ENCODE measurements at places on chromosomes 12 and 14.

DNA sequence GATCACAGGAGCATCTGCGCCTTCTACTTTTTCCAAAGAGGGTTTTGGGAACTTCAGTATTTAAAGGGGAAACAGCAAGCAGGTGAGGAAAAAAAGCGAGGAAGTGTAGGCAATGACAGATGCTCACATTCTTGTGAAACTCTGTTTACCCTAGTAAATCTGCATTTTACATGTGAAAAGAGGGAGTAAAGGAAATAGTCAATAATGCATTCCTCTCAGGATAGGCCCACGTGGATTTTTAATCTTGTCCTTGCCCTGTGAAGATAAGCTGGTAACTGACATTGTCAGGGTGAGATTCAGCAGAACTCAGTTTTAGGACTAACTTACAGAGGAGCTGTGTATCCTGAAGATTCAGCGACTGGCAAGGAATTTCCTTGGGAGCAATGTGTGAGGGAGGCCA lies 1119.2 kb upstream of the TMEM132C start:
- no peak for DNase-seq

DNA sequence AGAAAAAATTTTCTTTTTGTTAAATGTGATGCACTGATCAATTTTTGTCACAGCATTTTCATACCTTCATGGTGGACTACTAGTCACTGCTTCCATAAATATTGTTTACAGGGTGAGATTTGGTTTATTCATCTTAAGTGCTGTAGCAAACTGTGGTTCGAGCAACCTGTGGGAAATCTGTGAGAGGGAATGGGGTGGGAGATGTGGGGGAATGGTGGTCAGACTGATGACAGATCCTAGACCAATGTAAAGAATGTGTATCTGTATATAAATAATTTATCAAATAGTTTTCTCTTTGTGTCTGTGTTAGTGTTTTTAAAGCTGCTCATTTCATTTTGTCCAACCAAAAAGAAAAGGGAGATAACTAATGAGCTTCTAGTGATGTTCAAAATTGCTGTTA lies 26.7 kb downstream of the CSRP2 start:
- peak; percentile 16 for DNase-seq

DNA sequence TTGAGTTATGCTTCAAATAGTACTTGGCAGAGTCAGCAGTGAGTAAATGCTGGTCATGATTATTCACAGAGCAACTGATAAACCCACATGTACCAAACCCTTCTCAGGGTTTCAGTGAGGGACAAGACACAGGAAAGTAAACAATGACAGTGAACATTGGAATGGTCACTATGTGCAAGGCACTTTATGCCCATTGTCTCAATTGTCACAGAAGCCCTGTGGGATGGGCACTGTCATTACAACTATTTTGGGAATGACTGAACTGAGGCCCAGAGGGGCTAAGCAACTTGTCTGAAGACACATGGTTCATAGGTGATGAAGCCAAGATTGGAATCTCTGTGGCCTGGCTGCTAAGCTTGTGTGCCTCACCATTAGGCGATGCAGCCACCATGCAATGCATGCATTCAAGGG lies 238.5 kb downstream of the RBM19 start:
- DNase-seq = peak; percentile 20

GRCh38 chr12:80234667-80235066 lies 135.3 kb downstream of the OTOGL start:
- DNase-seq = peak; percentile 47

DNA sequence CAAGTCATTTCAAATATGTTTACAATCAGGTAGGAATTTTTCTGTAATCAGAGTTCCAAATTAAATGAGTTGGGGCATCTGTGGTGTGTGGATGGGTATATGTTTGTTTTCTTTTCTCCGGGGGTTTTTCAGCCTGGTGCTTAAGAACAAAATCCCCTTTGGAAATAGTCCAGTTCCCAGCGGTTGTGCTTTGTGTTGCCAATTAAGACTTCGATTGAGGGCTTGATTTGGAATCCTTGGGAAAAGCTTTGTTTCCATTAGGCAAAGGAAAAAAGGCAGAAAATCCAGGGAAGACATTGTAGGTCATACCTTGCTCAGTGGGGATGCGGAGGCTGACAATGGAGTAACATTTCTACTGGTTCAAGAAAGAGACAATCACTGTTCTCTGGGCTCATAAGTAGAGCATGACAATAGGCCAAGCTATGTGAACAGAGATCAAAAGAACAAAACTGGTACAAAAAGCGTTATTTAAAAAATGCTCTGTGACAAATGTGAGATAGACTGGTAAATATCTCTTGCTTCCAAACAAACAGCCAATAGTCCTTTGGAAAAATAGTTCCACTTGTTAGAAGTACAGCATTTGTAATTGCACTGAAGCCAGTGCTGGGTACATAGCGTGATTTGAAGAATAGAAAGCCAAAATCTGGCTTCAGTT lies 79.7 kb downstream of the EML1 start:
- DNase-seq = peak; percentile 65

- no peak for DNase-seq
Observed at GRCh38 chr12:59066445-59066844, 146.1 kb upstream of the LRIG3 start.

GRCh38 chr12:15886372-15887042 lies 4.3 kb downstream of the STRAP start:
- peak; percentile 36 for DNase-seq

DNA sequence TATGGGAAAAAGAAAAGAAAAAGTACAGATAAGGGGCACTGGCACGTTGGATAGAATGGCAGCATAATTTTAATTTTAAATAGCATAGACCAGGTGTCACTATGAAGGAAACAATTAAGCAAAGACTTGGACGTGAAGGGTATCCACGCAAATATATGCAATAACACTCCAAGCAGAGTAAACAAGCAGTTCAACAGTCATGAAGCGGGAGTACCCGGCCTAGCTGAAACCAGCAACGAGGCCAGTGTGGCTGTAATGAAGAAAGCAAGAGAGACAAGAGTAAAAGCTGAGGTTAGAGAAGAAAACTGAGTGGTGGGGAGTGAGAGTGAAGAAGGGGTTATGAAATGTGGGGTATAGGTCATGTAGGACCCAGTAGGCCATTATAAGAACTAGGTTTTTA lies 85.4 kb downstream of the BCL2L14 start:
- DNase-seq = no peak

DNA sequence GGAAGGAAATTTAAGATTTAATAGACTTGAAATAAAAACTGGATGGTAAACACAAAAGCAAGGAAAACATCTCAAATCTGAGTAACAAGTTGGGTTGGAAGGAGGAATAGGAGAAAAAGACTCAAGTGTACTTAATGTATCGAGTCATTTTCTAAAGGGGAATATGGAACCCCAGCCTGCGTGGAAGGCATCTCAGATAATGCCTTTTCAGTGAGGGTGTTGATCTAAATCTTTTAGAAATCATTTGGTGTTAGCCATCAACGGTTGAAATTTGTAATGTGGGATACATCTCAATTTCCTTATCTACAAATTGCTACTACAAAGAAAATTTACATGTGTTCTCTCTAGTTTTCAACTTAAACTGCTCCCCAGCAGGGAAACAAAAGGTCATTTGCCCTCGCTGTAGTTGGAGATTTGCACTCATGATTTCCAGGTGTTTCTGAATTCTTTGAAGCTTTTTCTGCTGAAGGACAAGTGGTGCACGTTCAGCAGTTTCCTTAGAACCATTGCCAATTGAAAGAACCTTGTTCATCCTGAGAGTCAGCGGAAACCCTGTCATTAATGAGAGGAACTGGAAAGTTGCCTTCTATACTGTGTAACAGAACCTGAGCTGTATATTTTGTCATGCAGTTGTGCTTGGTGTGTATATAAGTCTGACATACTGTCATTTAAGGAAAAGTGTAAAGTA lies 2.2 kb downstream of the PCBP2 start:
- no peak for DNase-seq

GRCh38 chr12:104741497-104742367 lies 216.4 kb downstream of the SLC41A2 start:
- no peak for DNase-seq

- DNase-seq = peak; percentile 56
Observed at GRCh38 chr12:59651229-59651920, 55.5 kb downstream of the SLC16A7 start.

DNA sequence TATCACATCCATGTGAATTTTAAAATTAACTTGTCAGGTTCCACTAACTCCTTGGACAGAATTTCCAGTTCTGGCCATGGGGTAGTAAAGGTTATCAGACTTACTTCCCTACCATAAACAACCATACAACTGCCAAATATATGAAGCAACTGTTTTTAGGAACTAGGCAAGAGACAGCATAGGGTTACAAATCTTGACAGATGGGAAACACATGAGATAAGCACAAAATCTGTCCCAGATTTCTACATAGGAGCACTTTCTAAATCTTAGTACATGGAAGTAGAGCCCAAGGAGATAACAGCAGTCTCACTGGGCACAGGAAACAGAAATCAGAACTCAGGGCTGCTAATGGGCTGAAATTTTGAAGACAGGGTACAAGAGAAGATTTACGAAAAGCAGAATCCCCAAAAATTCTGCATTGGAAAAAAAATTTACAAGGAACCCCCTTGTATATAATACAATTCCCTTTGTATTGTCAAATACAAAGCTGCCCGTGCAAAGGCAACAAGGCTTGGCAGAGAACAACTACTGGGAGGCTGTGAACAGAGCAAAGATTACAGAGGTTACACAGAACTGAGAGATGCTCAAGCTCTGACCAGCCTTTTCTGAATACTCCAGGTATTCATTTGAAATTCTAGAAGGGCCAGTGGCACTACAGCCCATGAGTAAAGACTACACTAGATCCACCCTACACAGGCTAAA lies 43.2 kb downstream of the GALNT4 start:
- DNase-seq = no peak

DNA sequence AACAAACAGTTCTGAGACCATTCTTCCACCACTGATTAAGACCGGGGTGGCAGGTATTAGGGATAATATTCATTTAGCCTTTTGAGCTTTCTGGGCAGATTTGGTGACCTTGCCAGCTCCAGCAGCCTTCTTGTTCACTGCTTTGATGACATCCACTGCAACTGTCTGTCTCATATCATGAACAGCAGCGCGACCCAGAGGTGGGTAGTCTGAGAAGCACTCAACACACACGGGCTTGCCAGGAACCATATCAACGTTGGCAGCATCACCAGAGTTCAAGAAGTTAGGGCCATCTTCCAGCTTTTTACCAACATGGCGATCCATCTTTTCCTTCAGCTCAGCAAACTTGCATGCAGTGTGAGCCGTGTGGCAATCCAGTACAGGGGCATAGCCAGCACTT lies 16.9 kb downstream of the AEBP2 start:
- no peak for DNase-seq

DNA sequence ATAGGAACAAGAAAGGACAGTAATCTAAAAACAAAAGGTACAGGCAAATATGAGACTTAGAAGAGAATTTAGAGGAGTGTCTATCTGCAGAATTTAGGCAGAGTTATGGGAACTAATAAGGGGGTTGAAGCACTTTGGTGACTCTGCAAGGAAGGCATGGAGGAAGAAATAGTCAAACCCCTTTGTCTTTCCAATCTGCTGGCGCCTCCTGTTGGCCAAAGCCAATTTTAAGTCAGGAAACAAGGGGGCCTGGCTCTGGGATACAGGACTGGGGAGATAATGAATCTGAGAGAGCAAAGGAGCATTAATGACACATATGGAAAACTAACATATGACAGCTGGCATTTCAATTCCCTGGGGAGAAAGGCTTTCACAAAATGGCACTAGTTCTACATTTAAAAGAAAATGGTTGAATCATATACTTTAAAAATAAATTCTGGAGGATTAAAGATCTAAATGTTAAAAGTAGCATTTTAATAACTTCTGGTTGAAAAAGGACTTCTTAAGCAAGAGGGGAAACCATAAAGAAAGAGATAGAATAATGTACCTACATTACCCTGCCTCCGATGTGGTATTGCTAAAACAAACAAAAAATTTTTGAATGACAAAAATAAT lies 48.5 kb upstream of the CSRP2 start:
- DNase-seq = peak; percentile 37

DNA sequence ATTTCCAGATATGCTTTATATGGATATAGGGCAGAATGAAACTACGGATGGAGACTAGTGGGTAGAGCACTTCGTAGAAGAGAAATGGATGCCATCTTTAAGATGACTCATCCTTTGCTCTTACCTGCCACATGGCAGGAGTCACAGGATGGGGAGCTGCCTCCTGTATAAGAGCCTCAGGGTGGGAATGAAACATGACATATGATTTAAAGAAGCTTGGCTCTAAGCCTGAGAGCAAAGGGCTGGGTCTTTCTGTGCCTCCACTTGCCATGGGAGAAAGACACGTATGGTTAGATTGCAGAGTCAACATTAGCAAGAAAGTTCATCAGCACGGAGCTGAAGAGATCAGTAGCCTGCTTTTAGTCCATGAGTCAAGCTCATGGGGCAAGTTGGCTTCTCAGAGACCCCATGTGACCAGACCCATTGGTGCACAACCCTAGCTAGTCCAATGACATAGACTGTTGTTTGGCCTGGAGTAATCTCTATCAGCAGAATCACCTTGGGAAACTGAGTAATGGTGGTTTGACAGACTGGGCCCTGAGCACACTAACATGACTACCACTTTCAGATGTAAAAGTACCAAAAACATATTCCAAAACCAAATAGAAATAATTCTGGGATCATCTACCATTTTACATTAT lies 38.1 kb upstream of the IL22 start:
- no peak for DNase-seq

GRCh38 chr14:101509730-101510371 lies 51.4 kb upstream of the DIO3 start:
- DNase-seq = no peak

GRCh38 chr14:97977651-97978261 lies 1180.6 kb downstream of the VRK1 start:
- DNase-seq = peak; percentile 86

DNA sequence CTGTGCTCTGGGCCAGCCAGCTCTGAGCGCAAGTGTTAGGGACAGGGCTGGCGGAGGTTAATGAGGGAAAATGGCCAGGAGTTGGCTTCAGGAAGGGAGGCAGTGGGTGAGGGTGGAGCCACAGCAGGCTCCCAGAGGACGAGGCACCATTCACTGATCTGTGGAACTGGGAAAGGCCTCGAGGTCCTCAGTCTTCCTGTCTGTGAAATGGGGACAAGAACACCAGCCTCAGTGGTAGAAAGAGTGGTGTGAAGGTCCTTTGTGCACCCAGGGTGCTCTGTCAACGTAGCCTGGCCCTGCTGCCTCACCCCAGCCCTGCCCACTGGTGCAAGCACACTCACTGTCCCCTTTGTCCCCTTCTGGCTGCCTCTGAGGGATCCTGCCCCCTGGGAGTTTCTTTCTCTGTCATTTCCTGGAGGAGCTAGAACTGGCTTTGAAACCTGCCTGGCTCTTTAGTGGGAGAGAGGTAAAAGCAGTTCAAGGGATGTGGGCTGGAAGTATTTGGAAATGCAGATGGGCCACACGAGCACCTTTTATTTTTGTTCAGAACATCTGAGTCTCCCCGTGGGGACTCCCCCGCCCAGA lies 25.0 kb downstream of the SYNDIG1L start:
- DNase-seq = no peak

GRCh38 chr12:95699579-95699978 lies 91.0 kb downstream of the NTN4 start:
- DNase-seq = no peak

DNA sequence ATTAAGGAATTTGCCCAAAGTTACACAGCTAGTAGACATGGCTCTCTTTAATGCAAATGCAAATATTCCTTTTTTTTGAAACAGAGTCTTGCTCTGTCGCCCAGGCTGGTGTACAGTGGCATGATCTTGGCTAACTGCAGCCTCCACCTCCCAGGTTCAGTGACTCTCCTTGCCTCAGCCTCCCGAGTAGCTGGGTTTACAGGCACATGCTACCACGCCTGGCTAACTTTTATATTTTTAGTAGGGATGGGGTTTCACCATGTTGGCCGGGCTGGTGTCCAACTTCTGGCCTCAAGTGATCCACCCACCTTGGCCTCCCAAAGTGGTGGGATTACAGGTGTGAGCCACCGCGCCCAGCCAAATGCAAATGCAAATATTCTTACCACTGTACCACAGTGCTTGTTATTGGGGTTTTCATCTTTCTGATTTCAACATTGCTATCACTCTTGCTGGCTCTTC lies 24.5 kb upstream of the HIGD1C start:
- no peak for DNase-seq

All from astrocyte of the hippocampus (primary cell).